ENCODE measurements at places on chromosomes 16 and 17.

DNA sequence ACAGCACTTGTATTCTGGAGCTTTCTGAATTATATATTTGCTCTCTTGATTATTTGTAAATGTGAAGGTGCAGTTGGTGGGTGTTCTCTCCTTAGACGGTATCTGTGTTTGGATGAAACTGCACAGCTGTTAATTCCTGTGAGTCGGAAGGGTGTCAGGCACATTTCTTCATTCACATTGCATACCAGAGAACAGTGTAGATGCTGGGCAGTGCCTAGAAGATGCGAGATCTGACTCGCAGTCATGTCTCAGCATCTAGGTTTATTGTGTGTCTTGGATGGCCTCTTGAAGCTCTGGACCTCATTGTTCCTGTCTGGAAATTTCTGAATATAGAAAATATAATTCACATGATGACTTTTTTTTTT lies 61.2 kb downstream of the CLEC16A start:
- no peak for DNase-seq

- DNase-seq: no peak
Measured at GRCh38 chr16:15854906-15855703, 1.7 kb downstream of the MYH11 start.

GRCh38 chr17:45228763-45229539 lies 7.3 kb downstream of the FMNL1 start:
- DNase-seq: peak; percentile 75

DNA sequence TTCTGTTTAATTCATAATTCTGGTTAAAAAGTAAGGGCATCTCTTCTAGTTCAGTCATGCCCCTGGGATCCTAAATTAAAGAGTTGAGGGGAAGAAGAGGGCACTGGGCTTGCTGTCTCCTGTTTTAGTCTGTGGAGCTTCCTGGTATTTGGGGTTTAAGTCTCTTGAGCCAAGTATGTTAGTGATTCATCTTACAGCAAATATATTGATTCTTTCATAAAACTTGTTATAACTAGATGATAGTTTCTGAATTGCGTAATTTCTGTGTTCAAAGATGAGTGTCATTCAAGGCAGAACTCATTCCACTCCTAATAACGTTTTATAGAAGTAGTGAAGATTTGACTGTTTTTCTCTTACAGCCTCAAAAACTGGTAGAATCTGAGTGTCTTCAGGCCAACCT lies 1.7 kb downstream of the TXNDC17 start:
- no peak for DNase-seq

GRCh38 chr16:48575471-48576050 lies 34.4 kb downstream of the N4BP1 start:
- DNase-seq: no peak

GRCh38 chr16:72537664-72538063 lies 365.7 kb upstream of the PMFBP1 start:
- no peak for DNase-seq

DNA sequence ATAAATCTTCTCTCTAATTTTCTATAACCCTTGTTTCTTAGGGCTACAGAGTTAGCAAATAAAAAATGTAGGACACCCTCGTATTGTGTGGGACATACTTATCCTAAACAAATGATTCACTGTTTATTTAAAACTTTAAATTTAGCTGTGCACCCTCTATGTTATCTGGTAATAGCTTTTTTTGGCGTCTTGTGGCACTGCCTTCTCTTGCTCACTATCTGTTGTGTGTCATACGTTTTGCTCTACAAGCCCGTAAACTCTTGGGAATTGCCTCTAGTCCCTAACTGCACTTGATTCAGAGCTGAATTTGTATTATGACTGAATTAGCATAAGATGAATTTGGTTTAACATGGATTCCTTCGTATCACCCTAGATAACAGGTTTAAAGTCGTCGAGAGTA lies 144.3 kb upstream of the MYOCD start:
- DNase-seq: no peak

GRCh38 chr17:73343168-73343634 lies 31.4 kb upstream of the CDC42EP4 start:
- no peak for DNase-seq

DNA sequence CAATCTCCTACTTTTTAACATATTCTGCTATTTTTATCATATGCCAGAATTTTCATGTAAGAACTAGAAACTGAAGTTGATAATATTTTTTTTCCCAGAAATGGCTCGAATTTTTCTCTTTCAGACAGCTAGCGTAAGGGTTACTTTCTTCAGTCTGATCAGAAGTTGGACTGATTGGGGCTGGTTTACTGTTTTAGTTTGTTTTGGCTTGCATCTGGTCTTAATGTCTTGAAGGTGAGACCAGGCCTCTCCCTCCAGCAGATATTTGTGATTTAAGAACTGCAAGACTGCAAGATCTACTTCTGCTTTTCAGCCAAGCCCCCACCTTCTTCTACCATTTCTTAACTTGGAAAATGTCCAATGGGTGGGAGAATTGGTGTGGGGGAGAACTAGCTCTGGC lies 266.4 kb downstream of the HAPSTR1 start:
- no peak for DNase-seq

DNA sequence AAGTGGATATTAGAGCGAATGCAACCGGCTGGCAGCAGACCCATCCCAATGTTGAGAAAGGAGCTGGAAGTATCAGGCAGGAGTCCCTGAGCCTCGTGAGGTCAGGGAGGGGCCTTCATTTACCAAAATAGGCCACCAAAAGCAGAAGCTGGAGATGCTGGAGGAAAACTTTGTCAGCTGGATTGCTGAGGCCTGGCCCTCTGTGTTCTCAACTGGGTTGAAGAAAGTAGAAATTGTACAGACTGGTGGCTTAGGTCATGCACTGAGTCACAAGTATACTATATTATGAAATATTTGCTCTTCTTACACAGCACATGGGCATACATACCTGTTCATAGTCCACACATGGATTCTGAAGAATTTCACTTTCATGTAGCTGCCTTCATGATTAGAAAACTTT lies 23.2 kb upstream of the TEKT3 start:
- DNase-seq: no peak

GRCh38 chr16:66947302-66948065 lies 12.2 kb downstream of the CES2 start:
- peak; percentile 78 for DNase-seq

- DNase-seq: no peak
Measured at GRCh38 chr16:67914758-67915495, 16.7 kb downstream of the CTRL start.

All from T follicular helper cell (primary cell).